ENCODE measurements at places on chromosomes 5 and 9.

GRCh38 chr5:78899922-78900362 is 85.2 kb downstream of the ARSB start:
- DNase-seq: peak; percentile 40

- peak; percentile 30 for DNase-seq
Measured at GRCh38 chr9:128946571-128947276, 679 bp downstream of the DOLK start.

DNA sequence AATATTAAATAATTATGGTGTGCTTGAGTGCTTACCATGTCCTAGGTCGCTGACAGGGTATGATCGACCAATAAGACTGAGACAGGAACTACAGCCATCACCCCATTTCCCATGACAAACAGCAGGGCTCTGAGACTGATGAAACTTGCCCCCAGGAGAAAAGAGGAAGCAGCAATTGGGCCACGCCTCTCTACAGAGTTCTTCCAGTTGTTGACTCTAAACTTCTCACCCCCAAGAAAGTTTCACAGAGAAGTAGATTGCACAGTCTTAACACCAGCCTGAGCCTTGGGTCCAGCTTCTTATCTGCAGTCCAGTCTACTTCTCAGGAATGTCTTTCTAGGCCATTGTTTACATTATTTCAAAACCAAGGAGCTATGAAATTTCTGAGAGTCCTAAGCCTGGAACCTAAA is 182.2 kb upstream of the ANKRD55 start:
- no peak for DNase-seq

DNA sequence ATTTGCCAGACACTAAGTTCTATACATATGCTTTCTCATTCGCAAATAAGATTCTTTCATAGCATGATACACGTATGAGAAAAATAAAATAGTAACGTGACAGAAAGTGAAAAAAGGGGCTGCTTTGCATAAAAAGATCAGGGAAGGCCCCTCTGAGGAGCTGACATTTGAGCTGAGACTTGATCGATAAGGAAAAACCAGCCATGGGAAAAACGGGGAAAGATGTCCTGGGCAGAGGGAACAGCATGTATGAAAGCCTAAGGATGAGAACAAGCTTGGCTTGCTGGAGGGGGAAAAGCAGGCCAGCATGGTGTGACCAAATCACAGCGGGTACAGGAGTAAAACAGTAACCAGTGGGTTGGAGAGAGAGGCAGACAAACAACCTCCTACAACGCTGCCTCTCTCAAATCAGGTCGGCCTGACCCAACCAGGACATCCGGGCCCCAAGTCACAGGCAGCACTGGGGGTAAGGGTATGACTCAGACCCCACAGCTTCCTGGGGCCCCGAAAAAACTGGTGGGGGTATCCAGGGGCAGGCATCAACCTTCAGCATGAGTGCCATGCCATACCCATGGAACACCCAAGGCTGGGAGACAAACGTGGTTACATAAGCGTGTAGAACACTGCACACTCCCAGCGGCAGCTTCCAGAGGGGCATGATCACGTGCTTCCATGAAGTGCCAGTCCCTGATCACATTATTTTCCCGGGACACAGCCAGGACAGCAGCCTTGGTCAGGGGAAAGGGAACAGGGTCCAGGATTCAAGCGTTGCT is 2.2 kb downstream of the TNIP1 start:
- no peak for DNase-seq

- DNase-seq: no peak
Measured at GRCh38 chr9:106560540-106560939, 302.4 kb upstream of the ZNF462 start.

GRCh38 chr9:96430377-96430776 is 12.2 kb upstream of the ZNF367 start:
- DNase-seq: no peak

- DNase-seq: no peak
Measured at GRCh38 chr9:77592476-77592875, 55.6 kb downstream of the GNA14 start.

- DNase-seq: peak; percentile 74
Measured at GRCh38 chr9:133532937-133533668, 1.4 kb upstream of the ADAMTSL2 start.

DNA sequence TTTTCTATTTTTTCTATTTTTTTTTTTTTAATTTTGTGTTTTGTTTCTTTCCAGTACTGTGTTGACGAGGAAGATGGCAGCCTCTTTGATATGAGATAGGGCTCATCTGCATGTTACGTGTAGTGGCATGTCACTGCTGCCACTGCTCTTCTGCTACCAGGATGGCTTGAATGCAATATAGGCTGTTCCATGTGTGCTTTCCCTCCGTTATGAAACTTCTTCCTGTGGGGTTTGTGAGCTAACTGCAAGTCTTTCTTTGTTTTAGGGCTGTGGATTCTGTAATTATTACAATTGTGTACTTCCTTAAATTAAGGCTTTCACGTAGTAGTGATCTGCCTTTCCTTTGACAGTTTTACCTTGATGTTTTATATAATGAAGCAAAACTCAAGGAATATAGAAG is 184.6 kb downstream of the KDM4C start:
- no peak for DNase-seq

GRCh38 chr5:140324041-140324600 is 21.2 kb upstream of the PFDN1 start:
- no peak for DNase-seq

- no peak for DNase-seq
Measured at GRCh38 chr5:136056771-136057335, 28.1 kb downstream of the TGFBI start.

DNA sequence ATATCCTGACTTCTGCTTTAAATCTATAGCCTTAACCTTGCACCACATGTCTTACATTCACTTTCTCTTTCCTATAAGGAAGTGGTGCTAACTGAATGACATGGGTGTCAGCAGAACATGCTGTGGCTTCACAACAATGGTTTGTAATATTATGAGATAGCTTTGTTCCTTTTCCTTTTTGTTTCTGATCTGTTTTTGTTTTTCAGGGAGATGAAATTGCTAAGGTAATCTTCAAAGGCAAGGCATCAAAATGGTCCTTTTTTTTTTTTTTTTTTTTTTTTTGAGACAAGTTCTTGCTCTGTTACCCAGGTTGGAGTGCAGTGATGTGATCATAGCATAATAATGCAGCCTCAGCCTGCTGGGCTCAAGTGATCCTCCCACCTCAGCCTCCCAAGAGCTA is 53.6 kb upstream of the RANBP6 start:
- no peak for DNase-seq

DNA sequence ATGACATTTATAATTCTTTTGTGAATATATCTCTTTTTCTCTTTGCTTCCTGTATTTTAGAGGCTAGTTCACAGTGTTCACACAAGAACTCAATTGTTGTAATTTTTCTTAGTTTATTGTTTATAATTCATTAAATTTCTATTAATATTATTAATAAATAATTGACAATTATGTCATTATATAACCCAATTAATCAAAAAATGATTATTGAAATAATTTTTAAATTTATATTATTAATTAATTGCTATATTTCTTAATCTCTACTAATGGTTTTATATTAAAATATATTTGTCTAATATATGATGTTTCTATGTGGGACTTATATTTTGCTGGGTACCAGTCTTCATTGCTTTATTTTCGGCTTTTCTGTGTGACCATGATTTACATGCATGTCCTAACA is 618.4 kb downstream of the CDH9 start:
- DNase-seq: no peak

GRCh38 chr5:112374356-112374755 is 44.7 kb downstream of the EPB41L4A start:
- no peak for DNase-seq

GRCh38 chr5:133613743-133614142 is 1.4 kb upstream of the FSTL4 start:
- DNase-seq: no peak

GRCh38 chr5:6583049-6583880 is 49.6 kb downstream of the NSUN2 start:
- DNase-seq: peak; percentile 14

DNA sequence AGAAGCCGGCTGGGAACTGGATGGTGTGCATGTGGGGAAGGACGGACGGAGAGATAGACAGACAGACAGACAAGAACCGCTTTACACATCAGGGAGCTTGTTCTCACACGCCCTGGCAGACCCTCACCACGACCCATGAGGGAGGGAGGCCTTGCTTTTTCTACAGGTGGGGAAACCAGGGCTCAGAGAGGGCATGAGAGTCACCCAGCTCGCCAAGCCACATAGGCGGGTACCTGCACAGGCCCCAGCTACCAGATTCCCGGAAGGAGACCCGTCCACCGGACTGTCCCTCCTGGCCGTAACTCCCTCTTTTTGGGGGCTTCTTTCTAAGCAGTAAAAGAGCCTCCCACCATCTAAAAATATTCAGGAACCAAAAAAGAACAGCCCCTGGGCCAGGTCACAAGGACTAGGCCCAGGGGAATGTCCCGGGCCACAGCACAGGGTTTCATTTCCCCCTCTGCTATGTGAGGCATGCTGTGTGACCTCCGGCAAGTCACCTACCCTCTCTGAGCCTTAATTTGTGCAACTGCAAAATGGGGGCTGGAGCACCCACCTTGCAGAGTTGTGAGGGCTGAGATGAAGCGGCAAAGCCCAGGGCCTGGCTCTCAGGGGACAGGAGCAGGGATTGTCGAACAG is 84.4 kb upstream of the SARDH start:
- no peak for DNase-seq

DNA sequence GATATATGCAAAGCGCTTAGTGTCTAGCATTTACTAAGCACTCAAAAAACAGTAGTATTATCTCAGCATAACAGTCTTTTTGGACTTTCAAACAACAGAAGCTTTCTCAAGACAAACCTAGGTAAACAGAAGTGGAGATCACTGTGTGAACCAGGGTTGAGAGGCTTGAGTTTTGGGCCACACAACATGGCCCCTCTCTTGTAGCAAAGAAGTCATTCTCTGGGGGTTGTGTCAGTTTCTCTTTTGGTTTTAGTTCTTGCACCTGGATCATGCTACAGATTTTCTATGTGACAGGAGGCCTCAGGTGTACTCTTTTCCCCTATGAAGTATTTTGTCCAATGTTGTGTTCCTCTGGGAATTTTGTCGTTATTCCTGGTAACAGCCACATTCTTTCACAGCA is 30.0 kb downstream of the INSYN2B start:
- DNase-seq: no peak

- DNase-seq: no peak
Measured at GRCh38 chr5:79577693-79578092, 34.5 kb upstream of the TENT2 start.

DNA sequence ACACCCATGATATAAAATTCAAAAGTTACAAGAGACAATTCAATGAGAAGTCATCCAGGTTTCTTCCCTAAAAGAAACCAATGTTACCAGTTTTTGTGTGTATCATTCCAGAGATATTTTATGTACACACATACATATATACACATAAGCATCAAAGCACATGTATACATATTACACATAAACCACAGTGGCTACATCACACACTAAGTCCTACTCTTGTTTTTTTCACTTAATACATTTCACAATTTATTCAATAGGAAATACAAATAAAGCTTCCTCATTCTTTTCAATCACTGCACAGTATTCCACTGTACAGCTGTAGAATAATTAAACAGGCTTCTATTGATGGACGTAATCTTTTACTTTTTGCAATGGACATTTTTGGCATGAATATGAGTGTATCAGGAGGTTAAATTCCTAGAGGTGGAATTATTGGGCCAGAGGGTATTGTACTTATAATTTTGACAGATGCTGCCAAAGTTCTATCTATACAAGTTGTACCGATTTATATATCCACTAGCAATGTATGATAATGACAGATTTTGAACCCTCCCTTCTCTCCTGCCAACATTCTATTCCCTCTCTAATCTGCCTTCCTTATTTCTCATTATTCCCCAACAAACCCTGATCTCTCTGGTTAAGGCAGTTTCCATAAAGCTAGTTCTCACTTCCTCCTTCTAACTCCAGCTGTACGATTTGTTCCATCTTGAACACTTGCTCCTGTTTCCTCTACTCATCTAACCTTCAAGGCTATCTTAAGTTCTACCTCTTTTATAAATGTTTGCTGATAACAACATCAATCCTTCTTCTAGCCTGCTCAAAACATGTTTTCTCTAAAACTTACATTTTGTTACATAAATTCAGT is 35.2 kb downstream of the MRPS27 start:
- DNase-seq: no peak

GRCh38 chr5:38317868-38318267 is 59.5 kb downstream of the EGFLAM start:
- no peak for DNase-seq

DNA sequence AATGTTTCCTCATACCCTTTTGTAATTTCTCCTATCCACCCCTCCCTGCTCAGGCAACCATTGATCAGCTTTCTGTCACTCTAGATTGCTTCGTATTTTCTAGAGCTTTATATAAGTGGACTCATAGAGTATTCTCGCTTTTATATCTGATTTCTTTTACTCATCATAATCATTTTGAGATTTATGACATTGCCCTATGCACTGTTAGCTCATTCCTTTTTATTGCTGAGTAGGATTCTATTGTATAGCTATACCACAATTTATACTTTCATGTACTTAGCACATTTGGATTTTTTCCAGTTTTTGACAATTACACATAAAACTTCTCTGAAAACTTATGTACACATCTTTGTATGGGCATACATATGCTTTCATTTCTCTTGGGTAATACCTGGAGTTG is 68.9 kb downstream of the MEGF10 start:
- no peak for DNase-seq

DNA sequence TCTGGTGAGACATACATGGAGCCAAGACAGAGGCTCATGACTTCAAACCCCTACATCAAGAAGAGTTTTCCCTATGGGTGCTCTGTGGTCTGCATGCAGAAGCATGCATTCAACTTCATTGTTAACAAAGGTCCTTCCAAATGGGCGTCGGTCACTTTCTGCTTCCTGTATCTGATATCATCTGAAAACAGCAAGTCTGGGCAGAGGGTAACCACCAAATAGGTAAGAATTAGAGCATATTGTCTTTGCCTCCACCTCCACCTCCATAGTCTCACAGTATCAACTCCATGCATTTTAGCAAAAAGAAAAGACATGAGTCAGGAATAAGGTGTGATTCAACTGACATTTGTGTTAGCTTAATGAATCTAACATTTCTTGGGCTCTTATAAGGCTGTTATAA is 462.9 kb downstream of the DMRT2 start:
- DNase-seq: no peak

GRCh38 chr9:17219261-17219660 is 84.4 kb downstream of the CNTLN start:
- DNase-seq: no peak

DNA sequence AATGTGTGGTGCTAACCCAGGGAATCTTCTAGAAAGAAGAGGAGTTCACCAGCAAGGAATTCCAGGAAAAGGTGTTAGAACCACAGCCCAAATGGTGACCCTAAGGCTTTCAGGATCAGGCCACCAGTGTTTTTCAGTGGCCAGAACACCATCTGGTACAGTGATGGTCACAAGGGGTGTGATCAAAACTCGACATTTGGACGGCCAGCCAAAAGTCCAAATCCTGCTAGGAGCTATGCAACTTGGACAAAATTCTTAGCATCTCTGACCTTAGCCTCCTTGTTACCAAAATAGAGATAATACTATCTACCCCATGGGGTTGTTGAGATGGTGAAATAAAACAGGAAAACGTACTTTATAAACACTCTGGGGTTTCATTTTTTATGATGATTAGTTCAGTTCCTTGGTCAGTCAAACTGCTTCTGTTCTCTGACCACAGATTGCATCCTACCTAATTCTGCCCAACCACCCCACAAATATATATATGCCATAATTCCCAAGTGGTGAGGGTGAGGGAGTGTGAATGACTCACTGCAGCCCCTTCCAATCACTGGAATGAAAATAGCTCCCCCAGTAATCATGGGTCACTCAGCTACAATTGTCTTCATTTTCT is 210.3 kb downstream of the CDK5RAP2 start:
- DNase-seq: no peak

GRCh38 chr9:130681769-130682420 is 11.7 kb upstream of the EXOSC2 start:
- no peak for DNase-seq

GRCh38 chr5:150053713-150054392 is 32.5 kb downstream of the CSF1R start:
- DNase-seq: no peak

All from NCI-H2029 (cell line).